ENCODE measurements at places on chromosomes 12 and 14.

DNA sequence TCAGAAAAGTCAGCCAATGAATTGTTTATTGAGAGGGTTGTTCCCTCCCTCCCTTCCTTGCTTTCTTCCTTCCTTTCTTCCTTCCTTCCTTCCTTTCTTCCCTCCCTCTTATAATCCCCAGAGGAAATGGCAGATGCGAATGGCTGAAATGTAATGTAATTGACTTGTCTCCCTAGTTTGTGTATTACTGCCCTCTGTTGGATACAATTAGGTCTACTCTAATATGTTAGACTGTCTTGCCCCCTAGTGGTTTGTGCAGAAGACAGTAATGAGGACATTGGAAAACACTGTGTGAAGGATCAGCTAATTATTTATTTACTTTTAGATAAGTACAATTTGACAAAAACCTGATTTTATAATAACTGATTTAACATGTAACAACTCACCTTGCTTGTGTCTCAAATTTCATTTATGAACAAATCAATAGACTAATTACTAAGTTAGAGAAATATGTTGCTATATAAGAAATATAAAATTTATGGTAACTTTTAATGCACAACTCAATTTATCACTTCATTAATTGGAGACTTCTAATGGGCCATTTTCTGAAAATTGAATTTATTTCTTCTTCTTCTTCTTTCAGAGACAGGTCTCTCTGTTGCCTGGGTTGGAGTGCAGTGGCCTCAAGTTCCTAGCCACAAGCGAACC lies 229.8 kb upstream of the LRIG3 start:
- no peak for DNase-seq

- no peak for DNase-seq
These were observed 36.1 kb upstream of the PRICKLE1 start for GRCh38 chr12:42625611-42626010.

- no peak for DNase-seq
These were observed 319.9 kb downstream of the TMEM121 start for GRCh38 chr14:105846312-105846711.

DNA sequence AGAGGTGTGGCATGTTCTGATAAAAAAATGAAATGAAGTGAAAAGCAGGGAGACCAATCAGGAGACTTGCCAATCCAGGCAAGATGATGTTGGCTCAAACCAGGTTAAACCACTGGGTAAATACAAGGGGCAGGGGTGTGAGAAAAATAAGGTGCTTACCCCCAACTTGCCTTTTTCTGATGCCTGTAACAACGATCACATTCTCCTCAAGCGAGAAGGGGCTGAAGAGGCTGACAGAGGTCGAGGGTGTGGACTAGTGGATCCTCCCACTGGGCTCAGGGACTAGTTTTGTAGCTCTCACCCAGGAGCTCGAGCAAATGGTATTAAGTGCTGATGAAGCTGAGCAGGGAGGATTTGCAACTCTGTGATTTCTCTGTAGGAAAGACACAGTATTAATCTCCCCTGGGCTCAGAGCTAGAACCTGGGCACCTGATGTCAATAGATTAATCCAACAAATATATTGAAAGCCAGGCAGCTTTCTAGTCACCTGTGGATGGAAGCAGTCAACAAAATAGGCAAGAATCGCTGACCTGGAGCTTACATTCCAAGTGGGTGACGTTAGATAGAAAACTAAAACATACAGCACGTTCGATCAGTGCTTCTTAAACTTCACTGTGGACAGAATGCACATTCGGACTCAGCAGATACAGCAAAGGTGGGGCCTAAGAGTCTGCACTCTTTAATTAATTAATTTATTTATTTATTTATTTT lies 15.2 kb upstream of the EAPP start:
- DNase-seq: no peak

- no peak for DNase-seq
These were observed 109.0 kb downstream of the CHST11 start for GRCh38 chr12:104565606-104566243.
